ENCODE measurements at places on chromosomes 7 and 10.

DNA sequence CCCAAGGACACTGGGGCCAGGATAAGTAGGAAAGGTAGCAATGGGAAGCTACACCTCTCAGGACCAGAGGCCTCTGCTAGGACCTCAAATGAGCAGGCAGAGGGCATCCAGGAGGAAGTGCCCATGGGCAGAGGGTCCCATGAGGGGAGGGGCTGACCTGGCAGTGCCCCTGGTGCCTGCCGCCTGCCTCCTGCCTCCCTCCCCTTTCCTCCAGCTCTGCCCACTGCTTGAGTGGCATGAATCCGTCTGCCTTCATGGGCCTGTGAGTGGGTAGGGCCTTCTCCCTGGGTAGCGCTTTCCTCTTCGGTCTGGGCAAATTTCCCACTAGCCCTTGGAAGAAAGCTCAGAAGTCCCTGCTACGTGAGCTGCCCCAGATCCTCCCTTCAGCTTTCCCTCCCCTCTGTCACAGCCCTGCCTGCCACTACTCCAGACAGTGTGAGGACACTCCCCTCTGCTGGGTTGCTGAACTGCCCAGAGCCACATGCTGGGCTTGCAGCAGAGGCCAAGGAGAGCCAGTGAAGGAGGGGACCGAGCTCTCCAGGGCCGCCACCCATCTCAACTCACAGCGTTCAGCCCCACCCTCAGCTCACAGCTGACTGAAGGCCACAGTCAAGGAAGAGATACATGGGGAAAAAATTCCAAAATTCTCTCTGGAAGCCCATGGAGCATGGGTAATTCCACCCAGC lies 141.4 kb downstream of the ARHGAP22 start:
- no peak for DNase-seq

DNA sequence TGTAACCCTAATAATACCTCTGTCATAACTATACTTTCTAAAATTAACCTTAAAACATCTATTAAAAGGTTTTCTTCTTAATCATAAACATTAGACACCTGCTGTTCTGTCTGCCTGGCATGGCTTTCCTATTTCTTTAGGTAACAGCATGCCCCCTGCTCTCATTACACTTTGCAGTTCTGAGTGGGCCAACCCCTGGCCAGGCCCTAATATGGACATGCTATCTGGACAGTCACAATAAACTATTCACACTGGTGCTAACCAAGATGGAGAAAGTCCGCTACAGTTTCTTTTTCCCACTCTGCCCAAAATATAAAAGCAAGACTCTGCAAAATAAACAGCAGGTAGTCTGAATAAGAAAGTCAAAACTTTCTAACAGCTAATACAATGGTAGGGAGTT lies 84.0 kb downstream of the ELAPOR2 start:
- no peak for DNase-seq

DNA sequence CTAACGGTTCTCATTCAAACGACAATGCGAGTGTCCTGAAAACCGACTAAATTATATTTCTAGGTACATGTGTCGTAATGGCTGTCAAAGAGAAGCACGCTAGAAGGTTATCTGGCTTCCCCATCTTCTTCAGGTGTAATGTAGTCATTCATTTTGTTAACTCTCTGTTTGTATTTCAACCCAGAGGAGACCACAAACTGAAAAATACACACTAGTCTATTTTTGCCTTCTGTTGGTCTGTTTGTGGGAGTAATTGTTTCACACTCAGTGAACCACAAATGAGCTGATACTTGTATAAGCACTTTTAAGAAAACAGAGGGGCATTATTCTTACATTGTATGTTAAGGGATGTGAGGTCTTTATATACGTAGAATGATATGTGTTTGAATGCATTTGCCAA lies 305.9 kb downstream of the GATA3 start:
- DNase-seq = no peak

- no peak for DNase-seq
Measured at GRCh38 chr7:79376299-79377025, 77.0 kb downstream of the MAGI2 start.

DNA sequence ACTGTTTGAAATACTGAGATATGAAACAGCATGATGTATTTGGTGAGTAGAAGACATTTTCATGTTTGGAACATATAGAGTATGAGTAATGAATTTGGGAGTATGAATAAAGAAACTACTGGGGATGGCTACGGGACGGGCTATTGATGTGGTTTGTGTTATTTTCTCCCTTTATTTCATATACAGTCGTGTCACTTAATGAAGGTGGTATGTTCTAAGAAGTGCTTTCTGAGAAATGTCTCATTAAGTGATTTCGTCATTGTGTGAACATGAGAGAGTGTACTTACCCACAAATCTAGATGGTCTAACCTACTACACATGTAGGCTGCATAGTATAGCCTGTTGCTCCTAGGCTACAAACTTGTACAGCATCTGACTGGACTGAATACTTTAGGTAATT lies 106.3 kb downstream of the CCNY start:
- no peak for DNase-seq
